Fibroblast of skin of left biceps (primary cell): ENCODE measurements at places on chromosomes 16 and 17.
A peak's percentile ranks its signal among the peaks of the same experiment; 100 is the strongest.

- no peak for DNase-seq
These were observed 9.5 kb downstream of the MYO18A start for GRCh38 chr17:29170682-29171081.

DNA sequence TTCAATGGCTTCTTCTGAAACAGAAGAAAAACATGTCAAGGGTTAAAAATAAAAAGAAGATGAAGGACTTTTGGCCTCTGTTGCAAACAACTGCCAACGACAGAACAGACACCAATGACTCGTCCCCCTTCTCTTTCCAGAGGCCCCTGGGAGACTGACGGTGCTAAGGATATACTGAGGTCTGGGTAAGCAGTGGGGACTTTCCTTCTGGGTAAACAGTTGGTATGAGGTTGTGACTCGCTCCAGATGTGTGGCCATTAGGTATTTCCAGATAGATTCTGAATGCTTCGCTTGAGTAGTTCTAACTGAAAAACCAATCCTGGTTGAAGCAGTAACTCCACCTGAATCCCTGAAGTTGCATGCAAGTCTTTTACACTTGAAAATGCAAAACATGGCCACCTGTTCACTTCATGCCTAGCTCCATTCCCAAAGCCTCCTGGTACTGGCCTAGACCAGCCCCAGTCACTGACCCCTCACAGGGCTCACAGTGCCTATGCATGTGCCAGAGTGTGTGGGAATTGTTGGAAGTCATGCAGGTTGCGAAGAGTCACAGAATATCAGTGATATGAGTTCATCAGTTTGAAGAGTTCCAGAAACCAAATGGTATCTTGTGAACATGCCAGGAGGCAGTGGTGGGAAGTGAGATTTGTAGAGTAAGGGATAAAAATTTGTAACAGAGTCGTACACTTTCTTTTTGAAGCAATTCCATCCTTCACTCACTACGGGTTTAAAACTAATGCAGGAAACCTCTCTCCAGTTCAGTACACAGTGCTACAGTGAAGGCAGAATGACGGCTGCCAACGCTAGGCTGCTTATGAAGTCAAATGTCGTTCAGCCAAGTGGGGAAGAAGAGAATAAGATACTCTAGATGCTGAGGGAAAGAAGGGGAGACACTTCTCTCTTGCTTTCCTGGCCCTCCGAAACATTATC is 217.8 kb downstream of the ZFHX3 start:
- DNase-seq = no peak

- DNase-seq = no peak
These were observed 98.5 kb upstream of the RPRML start for GRCh38 chr17:47077576-47077975.

DNA sequence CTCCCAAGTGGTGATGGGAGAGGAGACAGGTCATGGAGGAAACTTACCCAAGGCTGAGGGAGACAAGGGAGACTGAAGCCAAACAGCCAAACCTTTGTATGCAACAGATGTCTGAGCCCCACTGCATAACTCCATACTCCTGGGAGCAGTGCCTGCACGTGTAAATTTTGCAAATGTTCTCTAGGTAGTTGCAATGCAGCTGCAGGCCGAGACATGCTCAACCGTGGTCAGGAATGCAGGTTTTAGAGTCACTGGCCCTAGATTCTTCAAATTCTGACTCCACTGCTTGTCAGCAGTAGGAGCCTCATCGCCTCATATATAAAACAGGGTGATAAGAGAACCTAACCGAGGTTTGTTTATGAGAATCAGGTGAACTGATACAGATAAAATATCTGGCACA is 11.5 kb downstream of the DYNLRB2 start:
- no peak for DNase-seq

- DNase-seq = no peak
These were observed 375.3 kb downstream of the WWOX start for GRCh38 chr16:78474762-78475161.

DNA sequence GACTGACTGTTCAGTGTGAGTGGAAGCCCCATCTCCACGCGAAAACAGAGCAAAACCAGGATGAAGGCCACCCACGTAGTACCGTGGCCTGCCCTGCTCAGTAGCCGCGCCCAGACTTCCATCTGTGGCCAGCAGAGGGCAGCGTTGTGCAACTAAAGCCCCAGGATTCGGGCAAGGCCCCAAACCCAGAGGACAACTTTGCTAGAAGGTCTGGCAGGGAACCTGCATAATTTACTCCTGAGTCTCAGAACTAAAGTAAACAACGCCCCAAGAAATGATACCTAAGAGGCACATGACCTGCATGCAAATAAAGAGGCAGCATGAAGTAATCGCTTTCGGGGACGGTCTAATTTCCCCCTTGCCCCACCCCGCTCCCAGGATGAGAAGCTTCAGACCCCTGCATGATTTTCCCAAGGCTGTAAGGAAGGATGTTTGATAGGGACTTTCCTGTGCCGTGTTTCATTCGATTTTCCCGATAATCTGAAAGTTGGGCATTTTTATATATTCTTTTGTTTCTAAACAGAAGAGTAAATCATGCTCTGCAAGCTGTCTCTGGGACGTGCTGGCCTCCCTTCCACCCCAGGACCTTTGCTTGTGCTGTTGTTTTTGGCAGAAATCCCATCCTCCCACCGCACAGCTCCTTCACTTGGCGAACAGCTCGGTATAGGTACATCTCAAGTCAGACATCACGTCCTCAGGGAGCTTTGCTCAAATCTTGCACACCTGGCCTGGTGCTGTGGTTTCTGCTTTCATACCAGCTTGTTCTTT is 18.6 kb downstream of the HSBP1 start:
- peak; percentile 53 for DNase-seq

DNA sequence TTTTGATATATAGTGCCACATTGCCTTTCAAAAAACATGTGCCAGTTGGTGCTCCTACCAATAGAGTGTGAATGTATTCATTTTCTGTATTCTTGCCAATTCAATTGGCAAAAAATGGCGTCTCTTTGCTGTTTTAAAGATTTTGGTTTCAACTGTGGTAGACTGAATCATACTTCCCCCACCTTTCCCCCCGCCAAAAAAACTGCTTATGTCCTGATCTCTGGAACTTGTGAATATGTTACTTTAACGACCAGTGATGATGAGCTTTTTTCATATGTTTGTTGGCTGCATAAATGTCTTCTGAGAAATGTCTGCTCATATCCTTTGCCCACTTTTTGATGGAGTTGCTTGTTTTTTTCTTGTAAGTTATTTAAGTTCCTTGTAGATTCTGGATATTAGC is 325.1 kb upstream of the KCNJ16 start:
- no peak for DNase-seq

DNA sequence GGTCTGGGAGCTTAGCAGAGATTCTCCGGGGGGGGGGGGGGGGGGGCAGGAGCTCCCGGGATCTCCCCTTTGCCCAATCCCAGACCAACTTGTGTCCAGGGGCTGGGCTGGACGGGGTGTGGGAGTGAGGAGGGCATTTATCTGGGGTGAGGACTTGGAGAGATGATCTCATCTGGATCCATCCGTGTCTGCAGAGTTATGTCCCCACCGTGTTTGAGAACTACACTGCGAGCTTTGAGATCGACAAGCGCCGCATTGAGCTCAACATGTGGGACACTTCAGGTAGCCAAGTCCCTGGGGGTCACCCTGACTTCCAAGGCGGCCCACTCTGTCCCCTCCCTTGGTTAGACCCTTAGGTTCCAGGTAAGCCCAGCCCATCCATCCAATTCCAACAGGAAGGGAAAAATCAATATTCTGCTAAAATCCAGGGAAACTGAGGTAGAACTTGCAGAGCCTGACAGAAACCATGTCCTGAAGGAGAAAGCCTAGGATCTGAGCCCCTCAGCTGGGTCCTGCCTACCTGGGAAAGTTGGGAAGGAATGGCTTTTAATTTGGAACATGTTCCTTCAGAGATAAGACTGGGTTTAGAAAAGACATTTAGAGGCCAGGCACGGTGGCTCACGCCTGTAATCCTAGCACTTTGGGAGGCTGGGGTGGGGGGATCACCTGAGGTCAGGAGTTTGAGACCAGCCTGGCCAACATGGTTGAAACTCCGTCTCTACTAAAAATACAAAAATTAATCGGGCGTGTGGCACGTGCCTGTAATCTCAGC is 921 bp downstream of the RND2 start:
- no peak for DNase-seq

- no peak for DNase-seq
These were observed 9.6 kb upstream of the SLC38A8 start for GRCh38 chr16:84052071-84052622.

- DNase-seq = no peak
These were observed 56.3 kb downstream of the LMF1 start for GRCh38 chr16:914440-914839.

GRCh38 chr17:16285646-16286008 is 67.6 kb downstream of the CENPV start:
- no peak for DNase-seq

- no peak for DNase-seq
These were observed 138.1 kb downstream of the SHISA9 start for GRCh38 chr16:13039526-13039925.

GRCh38 chr17:20234276-20234675 is 225.1 kb downstream of the SPECC1 start:
- no peak for DNase-seq

DNA sequence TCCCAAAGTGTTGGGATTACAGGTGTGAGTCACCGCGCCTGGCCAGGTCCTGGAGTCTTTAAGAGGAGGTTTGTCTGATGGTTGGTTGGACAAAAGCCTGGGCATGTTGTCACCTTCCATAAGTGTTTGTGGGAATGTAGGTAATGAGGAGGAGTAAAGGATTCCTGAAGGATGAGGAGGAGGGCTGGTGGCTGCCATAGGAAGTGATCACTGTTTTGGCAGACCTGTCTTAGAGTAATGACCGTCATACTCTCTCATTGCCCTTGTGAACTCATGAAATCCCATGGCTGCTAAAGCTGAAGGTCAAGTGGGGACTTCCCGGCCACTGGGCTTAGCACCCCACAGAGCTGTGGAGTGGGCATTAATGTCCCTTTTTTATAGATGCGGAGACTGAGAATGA is 40.5 kb downstream of the TENT4B start:
- no peak for DNase-seq

- DNase-seq = peak; percentile 100
These were observed 1.4 kb upstream of the BAHCC1 start for GRCh38 chr17:81393684-81394376.

GRCh38 chr17:9973669-9974447 is 68.8 kb upstream of the RCVRN start:
- no peak for DNase-seq
